ENCODE measurements at places on chromosomes 7 and 10.

DNA sequence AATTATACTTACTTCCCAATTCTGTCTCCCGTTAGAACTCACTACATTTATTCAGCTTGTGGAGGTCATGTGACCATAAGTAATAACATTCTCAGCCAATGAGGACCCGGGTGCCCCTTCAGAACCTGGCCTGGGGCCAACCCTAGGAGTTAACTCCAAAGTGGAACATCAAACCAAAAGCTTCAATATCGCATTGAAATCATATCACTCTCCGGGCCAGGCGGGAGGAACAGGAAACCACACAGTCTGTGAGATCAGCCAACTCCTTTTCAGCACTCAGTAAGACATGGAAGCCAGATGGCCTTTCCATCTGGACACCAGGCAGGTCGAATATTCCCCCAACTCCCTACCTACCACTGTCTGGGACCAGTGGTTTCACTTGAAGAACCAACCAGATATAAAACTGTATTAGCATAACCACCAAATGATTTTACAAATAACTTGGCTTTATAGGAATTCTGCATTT is 5.5 kb downstream of the CREB3L2 start:
- no peak for DNase-seq

- no peak for DNase-seq
These were observed 13.7 kb downstream of the PRPS1L1 start for GRCh38 chr7:18013936-18014335.

GRCh38 chr7:131072505-131073091 is 255.1 kb upstream of the MKLN1 start:
- DNase-seq: no peak

DNA sequence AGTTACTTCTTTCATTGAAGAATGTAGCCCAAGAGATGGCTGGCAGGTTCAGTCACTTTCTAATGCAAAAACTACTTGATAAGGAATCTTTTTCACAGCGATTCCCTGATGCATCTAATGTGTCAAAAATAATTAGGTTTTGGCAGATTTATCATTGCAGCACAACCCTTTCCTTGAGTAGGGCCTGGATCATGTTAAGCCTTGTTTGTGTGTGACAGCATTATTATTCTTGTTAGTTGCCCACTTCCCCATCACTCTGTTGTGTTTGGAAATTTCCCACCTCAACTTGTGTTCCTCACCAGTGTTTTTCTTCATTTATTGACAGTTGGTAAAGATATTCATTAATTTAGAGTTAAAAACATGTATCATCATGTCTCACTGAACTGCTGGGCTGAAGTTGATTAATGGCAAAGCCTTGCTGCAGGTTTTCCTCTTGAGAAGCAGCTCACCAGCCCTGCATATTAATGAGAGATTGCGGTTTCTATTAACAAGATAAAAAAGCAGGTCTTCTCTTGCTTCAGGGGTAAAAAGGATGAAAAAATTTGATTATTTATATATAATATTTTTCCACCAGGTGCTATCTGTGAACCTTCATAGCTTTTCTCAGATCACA is 233.3 kb upstream of the MDFIC start:
- DNase-seq: no peak

GRCh38 chr7:31690935-31691334 is 3.9 kb downstream of the PPP1R17 start:
- DNase-seq: no peak

- no peak for DNase-seq
These were observed 45.0 kb upstream of the STK17A start for GRCh38 chr7:43537765-43538403.

DNA sequence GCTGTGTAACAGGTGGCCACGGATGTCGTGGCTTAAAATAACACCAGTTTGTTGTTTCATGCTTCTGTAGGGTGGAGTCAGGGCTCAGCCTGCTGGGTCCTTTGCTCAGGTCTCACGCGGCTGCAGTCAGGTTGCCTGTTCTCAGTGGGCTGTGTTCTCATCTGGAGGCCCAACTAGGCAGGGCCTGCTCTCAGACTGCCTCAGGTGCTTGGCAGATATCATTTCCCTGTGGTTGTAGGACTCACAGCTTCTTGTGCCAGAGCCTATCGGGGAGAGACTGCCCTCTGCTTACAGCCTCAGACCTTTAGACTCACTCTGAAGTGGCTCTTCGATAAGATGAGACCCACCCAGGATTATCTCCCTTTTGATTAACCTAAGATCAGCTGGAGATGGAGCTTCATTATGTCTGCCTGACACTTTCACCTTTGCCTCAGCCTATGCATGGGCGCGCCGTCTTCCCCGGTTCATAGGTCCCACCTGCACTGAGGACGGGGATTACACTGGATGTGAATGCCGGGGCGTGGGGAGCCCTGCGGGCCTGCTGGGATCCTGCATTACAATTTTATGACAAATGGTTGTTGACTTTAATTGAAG is 55.3 kb downstream of the INPP5A start:
- DNase-seq: no peak

DNA sequence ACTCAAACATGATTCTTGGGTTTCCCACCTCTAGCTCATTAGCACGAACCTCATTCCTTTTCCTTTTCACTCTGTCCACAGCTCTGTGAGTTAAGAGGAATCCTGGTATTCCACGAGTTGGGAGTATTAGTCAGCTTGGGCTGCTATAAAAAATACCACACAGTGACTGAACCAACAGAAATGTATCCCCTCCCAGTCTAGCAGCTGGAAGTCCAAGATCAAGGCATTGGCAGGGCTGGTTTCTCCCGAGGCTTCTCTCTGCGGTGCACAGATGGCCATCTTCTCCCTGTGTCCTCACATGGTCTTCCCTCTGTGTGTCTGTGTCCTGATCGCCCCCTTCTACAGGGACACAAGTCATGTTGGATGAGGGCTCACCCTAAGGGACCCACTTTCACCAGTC is 261.6 kb downstream of the TNS3 start:
- DNase-seq: no peak

DNA sequence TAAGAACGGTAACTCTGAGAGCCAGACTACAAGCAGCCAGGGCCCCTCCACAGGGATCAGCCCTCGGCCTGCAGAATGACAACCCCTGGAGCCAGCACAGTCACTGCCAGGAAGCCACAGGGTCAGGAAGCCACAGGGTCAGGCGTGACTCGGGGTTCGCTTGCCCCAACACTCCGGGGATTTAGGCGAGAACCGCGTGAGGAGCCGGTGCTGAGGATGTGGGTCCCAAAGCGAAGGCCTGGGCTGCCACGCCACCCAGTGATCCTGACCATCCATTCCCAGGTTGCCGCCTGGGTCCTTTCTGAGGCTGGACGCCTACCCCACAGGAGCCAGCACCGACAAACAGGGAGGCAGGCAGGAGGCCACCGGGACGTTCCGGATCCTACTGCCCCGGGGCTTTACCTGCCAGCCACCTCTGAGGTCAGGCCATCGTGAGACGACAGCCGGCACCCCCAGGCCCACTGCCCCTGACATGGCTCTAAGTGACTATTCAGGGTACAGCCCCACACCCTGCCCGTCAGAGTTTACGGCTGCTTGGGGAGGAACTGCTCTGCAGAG is 228.6 kb downstream of the ELFN1 start:
- DNase-seq: no peak

DNA sequence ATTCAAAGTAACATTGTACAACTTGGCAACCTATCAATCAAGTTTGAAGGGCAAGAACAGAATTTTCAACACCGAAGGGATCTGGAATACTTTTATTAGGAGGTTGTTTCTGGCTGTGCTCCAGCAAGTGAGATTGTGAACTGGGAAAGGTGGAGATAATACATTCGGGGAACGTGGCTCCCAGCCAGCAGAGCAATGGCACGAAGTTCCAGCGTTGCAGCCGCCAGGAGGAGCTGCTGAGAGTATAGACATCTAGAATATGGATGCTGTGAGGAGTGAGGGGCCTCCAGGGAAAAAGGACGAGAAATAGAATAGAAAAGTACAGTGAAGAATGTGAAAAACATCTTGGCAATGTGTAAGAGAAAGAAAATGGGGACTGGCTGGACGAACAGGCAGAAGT is 69.5 kb downstream of the TCERG1L start:
- DNase-seq: no peak

GRCh38 chr7:135270577-135271254 is 37.1 kb downstream of the STRA8 start:
- no peak for DNase-seq

GRCh38 chr7:111043561-111043960 is 47.4 kb upstream of the LRRN3 start:
- DNase-seq: no peak

- no peak for DNase-seq
These were observed 149.4 kb downstream of the GLI3 start for GRCh38 chr7:42087616-42088015.

GRCh38 chr7:94710256-94710655 is 54.3 kb upstream of the SGCE start:
- no peak for DNase-seq

DNA sequence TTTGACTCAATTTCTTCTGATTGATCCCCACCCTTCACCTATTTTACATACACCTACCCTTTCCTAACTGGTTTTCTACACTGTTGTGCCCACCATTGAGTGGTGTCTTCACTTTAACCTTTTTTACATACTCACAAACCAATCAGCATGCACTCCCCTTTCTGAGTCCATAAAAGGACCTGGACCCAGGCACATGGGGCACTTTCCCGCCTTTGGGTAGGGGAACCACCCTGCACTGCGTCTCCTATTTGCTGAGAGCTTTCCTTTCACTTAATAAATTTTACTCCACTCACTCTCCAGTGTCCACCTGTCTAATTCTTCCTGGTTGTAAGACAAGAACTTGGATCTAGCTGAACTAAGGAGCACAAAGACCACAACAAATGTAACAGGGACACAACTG is 33.8 kb downstream of the ANKMY2 start:
- DNase-seq: no peak

DNA sequence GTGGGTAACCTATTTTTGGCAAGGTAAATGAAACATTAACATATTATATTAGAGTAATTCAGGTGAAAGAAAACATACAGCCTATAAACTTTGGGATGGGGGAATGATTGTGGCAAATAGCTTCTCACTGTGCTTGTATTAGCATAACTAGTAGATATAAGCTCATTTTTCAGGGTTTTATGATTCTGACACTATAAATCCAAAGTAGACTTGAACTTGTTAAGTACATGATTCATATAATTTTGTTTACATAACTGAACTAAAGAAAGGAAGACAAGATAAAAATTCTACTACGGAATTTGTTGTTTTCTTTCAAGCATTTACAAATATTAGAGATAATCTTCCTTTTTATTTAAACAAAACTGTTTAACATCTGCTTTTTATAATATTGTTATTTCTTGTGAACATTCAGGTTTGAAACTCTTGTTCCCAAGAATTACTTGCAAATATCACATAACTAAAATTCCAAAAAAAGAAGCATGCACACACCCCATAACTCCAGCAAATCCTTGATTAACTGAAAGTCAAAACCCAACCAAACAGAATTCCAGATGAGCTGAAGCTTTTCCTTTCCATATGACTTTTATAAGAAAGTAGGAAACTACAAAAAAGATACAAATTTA is 142.3 kb downstream of the JAZF1 start:
- no peak for DNase-seq

DNA sequence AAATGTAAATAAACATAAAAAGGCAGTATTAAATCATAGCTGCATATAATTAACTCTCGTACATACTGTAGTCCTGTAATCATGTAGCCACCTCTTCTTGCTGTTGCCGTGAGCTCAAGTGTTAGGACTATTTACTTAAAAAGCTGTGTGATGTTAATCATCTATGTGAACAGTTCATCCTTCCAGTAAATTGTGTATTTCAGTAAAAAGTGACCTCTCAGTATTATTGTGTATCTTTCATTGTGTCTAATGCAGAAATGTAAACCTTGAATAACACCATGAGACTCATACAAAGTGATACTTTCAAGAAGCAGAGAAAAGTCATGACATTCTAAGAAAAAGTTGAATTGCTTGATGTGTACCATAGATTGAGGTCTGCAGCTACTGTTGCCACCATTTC is 38.0 kb downstream of the ADD3 start:
- DNase-seq: no peak

- no peak for DNase-seq
These were observed 23.4 kb downstream of the IQCE start for GRCh38 chr7:2582006-2582735.

GRCh38 chr10:94183666-94184264 is 179.0 kb downstream of the NOC3L start:
- DNase-seq: no peak

DNA sequence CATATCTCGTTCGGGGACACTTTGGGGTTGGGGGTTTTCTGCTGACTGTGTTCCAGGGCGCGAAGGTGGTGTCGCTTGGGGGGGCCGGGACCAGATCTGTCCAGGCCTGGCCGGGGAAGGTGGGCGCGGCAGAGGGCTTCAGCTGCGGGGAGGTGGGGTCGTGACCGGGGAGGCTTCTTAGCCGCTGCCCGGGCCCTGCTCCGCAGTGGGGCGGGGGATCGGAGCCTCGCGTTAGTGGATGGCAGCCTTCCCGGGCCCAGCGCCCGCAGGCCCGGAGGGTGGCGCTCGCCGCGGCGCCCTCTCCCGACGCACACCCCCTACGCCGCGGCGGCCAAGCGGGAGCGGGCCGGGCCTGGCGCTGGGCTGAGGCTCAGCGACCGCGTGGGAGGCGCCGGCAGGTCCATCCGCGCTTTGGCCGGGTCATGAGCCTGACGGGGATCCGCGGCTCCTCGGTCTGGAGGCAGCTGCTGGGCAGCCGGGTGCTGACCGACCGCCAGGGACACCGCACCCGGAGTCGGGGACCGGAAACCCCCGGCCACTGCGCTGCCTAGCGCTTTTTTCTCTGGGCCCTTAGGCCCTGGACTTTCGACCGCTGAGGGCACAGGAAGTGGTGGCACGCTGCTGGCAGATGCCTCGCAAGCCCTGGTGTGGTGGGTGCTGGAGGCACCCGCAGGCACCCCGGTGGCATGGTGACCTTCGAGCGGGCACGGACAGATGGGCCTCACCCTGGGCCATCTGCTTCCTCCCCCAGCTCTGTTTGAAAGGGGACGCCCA is 1.2 kb downstream of the AGAP3 start:
- no peak for DNase-seq

GRCh38 chr7:84025332-84025927 is 169.2 kb downstream of the SEMA3A start:
- DNase-seq: no peak

- no peak for DNase-seq
These were observed 451.2 kb downstream of the PLXNA4 start for GRCh38 chr7:132125096-132125495.

GRCh38 chr10:105609451-105609850 is 968.4 kb downstream of the SORCS3 start:
- no peak for DNase-seq

GRCh38 chr10:52853704-52854103 is 81.1 kb upstream of the MBL2 start:
- no peak for DNase-seq

- DNase-seq: no peak
These were observed 105.2 kb downstream of the PLCE1 start for GRCh38 chr10:94098896-94099295.

GRCh38 chr10:90288391-90288933 is 569.4 kb downstream of the HTR7 start:
- DNase-seq: no peak

- DNase-seq: no peak
These were observed 87.8 kb downstream of the CFAP58 start for GRCh38 chr10:104441329-104442000.

GRCh38 chr10:48383393-48383792 is 76.9 kb downstream of the MAPK8 start:
- no peak for DNase-seq

Data from activated naive CD8-positive, alpha-beta T cell treated with anti-CD3 and anti-CD28 coated beads, Interleukin-2, amount 50 U/mL, for 16 hours (primary cell).